ENCODE measurements at places on chromosomes 6 and 20.

GRCh38 chr20:19690462-19690861 lies 67.6 kb upstream of the RIN2 start:
- no peak for DNase-seq

GRCh38 chr20:5153612-5154542 lies 27.1 kb downstream of the CDS2 start:
- DNase-seq: no peak

GRCh38 chr20:63850689-63851547 lies 10.4 kb upstream of the ABHD16B start:
- no peak for DNase-seq

DNA sequence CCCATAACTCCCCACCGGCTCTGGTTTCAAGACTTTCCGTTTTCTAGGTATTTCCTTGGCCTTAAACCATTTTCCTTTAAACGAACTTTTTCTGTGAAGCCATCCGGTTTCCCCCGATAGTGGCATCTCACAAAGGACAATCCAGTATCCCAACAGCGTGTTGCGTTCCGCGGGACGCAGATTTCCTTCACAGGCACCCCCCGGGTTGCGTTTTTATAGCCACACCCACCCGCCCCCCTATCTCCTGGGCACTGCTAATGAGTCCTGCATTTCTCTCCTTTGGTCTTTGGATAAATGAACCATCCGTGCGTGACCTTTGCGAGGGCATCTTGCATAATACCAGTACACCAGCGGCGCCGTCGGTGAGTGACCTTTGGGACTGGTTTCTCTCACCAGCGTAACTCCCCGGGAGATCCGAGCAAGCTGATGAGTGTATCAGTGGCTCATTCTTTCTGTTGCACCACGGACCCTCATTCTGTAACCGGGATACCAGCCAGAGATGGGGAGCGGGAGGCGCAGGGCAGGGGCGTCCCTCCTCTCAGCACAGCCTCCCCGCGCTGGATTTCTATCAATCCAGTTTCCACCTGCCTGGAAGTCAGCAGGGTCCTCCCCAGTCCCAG lies 586 bp upstream of the NQO2 start:
- no peak for DNase-seq

GRCh38 chr20:63461104-63461763 lies 11.2 kb downstream of the KCNQ2 start:
- no peak for DNase-seq

- DNase-seq: no peak
These were observed 38.5 kb downstream of the COL12A1 start for GRCh38 chr6:75167325-75167724.

GRCh38 chr6:52371656-52372191 lies 9.8 kb downstream of the PAQR8 start:
- no peak for DNase-seq

DNA sequence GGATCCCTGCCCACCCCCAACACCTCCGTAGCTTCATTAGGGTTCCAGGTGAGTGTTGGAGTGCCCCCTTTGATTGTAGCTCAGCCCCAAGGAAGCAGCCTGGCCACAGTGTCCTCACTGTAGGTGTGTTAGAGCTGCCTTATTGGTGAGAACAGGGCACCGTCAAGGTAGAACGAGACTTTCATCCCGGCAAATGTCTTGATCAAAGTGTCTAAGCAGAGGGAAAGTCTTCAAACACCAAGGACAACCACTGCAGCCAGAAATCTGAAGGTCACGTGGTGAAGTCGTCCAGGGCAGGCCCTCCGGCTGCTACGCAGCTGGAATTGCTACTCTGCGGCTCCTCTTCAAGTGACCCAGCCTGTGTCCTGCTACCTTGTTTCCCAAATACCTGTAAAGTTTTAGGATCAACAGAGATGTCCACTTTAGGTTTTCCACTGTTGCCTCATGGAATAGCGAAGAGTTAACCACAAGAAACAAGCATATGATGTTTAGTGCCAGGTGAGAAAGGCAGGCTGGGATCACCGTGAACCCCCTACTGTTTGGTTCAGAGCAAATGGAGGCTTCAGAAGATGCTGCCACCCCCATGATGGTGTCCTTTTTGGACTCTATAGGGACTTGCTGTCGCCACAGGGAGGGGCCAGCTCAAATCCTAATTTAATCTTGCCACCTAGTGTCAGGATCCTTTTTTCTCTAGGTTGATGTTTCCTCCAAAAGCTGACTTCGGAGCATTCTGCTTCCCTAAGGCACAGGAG lies 1.7 kb upstream of the DLL1 start:
- no peak for DNase-seq

DNA sequence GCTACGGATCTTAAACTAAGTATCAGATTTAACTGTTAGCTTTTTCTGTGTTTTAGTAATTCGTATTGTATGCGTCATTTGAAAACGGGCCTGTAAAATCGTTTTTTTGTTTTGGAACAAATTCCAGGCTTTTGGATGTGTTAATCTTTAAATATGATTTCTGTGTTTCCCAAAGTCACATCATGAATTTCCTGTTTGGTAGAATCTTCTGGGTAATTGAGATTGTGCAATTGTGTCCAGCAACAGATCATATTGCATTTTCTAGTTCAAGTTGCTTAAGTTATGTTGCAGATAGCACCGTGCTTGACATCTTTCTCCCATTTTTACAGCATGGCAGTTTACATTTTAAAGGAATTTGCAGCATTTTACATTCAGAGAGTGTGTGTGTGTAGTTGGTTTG lies 1.9 kb downstream of the MAPK14 start:
- DNase-seq: no peak

DNA sequence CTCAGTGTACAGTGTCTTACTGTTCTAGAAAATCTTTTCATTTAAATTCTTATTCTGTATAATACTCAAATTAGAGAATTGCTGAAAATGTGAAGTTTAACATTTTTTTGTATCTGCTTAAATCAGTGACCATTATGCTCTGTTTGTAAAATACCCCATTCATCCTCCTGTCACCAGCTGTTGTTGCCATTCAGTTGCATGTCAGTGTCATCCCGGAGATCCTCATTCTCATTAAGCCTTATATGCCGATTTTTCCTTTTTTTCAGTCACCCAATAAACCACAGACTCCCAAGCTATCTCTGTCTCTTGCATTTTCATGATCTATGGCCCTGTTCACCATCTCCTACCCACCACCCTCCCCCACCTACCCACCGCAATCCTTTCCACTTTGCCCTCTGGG lies 20.4 kb downstream of the GTF2H5 start:
- DNase-seq: no peak

DNA sequence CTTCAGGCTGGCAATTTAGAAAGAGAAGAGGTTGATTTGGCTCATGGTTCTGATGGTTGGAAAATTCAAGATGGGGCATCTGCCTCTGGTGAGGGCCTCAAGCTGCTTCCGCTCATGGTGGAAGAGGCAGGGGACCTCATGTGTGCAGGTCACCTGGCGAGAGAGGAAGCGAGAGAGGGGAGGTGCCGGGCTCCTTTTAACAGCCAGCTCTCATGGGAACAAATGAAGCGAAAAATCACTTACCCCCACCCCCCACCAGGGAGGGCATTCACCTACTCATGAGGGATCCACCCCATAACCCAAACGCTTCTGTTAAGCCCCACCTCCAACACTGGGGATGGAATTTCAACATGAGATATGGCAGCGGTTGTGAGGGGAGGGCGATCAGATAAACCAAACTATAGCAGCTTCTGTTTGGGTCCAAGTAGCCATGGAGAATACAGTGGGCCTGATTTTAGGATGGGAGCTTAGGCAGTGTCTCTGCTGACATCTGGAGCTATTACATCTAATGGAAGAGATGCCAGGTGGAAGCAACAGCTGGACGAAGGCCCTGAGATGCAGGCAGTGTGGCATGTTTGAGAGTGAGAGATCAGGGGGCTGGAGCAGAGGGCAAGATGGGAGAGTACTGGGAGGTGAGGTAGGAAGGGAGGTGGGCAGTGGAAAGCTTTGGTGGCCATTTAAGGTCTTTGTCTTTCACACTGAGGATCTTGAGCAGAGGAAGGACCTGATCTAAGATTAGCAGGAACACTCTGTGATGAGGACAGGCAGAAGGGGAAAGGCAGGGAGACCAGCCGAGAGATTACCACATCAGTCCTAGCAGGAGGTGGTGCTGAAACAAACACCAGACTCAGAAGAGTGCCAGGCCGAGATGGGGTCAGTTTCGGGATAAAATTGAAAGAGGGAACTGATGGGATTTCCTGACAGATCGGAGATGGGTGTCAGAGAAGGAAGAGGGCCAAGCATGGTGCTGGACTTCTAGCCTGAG lies 161.8 kb downstream of the NFATC2 start:
- no peak for DNase-seq

GRCh38 chr20:60632391-60633262 lies 619.4 kb upstream of the CDH4 start:
- no peak for DNase-seq

DNA sequence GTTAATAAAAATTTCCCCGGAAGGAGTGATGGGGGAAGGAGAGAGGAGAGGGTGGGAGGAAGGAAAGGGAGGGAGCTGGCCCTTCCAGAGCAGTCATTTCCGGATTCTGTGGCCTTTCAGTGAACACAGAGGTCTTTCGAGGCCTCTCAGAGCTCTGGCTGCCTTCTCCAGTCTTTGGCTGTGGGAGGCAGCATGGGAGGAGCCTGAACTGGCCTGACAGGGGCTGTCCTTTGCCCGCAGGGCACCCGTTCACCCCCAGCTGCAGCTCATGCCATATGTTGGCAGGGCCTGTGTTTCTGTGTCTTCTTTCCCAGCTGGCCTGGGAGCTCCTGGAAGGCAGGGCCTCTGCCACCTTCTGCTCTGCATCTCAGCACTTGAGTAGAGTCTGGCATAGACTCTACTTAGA lies 95.5 kb downstream of the PPP1R14C start:
- no peak for DNase-seq

GRCh38 chr20:44644667-44645131 lies 6.8 kb downstream of the ADA start:
- no peak for DNase-seq

GRCh38 chr20:61841966-61842365 lies 223.7 kb downstream of the TAF4 start:
- DNase-seq: no peak

GRCh38 chr20:25364879-25365699 lies 25.5 kb downstream of the ABHD12 start:
- no peak for DNase-seq

- DNase-seq: no peak
These were observed 618.9 kb upstream of the GJE1 start for GRCh38 chr6:141513830-141514229.

DNA sequence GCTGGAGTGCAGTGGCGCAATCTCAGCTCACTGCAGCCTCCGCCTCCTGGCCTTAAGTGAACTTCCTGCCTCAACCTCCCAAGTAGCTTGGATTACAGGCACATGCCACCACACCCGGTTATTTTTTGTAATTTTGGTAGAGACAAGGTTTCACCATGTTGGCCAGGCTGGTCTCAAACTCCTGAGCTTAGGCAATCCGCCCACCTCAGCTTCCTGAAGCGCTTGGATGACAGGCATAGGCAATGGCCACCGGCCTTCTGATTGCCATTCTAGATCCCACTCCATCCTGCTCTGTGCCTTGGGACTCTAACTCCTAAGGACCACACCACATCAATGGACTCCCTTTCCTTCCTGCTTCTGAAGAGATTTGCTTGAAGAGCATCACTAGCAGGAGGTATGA lies 60.6 kb downstream of the SEL1L2 start:
- no peak for DNase-seq

GRCh38 chr6:151482290-151482689 lies 11.5 kb upstream of the CCDC170 start:
- no peak for DNase-seq

- no peak for DNase-seq
These were observed 86.3 kb downstream of the SLC22A23 start for GRCh38 chr6:3370361-3371221.

- DNase-seq: no peak
These were observed 501.4 kb downstream of the BCKDHB start for GRCh38 chr6:80607811-80608391.

DNA sequence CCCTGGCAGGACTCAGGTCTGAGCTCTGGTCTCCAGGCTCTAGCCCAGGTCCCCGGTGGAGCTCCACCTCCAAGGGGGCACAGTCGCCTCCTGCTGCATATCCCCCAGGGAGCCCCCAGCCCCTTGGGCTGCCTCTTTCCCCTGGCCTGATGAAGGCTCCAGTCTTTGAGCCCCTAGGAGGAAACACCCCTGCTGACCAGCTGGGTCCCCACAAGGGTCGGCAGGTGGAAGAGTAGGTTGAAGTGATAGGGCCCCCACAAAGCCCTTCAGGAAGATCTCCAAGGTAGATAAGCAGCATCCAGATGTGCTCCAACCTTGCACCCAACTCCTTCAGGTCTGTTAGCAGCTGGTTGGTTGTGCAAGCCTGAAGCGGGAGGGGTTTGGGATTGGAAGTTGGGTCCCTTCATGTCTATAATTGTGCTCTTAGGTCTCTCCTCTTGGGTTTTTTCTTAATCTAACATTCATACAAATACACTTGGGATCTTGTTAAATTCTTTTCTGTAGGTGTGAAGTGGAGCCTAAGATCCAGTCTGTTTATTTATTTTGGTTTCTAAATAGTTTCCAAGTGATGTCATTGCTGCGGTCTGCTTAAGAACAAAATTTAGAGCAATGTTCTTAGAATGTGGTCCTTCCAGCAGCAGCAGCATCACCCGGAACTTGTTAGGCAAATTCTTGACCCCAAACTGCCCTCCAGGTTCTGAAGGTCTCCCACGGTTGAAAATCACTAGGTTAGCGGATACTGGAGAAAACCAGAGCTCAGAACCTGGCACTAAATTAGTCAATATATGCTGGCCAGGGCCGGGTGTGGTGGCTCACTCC lies 5.1 kb downstream of the UBE2C start:
- DNase-seq: no peak
